ENCODE measurements at places on chromosomes 4 and X.
A peak's percentile ranks its signal among the peaks of the same experiment; 100 is the strongest.

DNA sequence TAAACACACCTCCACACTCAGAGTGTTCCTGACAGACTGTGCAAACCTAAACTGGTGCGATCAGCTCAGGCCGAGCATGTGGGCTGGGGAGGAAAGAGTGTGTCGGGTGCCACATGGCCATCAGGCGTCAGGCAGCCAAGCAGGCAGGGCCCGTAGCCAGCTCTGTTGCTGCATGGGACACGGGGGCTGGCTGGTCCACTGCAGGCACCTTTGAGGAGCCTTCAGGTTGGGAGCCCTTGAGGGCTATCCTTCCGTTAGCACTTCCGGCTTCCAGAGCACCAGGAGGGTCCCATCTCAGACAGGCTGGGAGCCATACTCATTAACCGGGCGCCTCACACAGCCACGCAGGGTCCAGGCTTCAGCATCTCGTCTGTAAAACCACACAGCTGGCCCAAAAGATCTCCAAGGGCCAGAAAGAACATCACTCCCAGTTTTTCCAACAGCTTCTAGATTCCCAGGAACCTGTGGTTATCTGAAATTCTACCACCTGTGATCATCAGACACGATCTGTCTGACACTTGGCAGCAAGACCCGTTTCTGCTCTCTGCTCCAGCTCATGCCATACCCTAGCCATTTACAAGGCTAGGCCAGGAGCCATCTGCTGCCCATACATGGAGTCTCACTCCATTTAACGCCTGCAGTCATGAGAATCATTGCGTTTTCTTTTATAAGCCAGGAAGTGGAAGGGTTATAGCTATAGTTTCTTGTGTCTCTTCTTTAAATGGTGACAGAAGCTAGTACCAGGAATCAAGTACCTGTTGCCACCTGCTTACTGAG is 87.5 kb downstream of the NSUN7 start:
- DNase-seq, result no peak

DNA sequence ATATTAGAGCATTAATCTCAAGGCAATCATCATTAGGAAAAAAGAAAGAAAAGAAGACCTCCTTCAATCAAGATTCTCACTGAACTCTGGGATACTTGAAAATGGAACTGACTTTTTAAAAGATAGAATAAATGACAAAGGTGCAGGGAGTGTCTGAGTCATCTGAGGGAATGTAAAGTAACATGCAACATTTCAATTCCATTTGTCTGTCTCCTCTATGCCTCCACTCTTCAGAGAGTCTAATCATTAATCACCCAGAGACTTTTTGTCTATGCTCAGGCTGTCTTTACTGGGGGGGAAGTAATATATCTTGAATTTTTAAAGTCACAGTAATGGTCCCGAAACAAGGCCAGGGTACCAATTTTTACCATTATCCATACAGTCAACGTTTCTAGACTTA is 55.0 kb upstream of the PACRGL start:
- DNase-seq, result no peak

DNA sequence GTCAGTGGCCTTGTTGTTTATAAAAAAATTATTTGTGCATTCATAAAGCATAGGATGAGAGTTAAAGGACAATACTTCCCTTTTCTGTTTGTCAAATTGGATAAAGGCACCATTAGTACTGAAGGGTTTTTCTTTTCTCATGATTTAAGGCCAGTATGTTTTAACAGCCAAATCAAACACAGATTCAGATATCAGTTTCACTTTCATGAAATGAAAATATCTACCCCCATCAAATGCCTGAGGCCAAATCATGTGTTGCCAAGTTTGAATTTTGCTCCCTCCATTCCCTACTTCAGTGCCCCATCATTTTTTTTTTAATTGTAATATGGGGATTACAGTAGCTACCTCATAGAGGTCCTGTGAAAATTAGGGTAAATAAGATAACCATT is 745.9 kb downstream of the RPA4 start:
- no peak for DNase-seq

GRCh38 chr4:6965329-6965728 is 55.7 kb downstream of the TBC1D14 start:
- no peak for DNase-seq

DNA sequence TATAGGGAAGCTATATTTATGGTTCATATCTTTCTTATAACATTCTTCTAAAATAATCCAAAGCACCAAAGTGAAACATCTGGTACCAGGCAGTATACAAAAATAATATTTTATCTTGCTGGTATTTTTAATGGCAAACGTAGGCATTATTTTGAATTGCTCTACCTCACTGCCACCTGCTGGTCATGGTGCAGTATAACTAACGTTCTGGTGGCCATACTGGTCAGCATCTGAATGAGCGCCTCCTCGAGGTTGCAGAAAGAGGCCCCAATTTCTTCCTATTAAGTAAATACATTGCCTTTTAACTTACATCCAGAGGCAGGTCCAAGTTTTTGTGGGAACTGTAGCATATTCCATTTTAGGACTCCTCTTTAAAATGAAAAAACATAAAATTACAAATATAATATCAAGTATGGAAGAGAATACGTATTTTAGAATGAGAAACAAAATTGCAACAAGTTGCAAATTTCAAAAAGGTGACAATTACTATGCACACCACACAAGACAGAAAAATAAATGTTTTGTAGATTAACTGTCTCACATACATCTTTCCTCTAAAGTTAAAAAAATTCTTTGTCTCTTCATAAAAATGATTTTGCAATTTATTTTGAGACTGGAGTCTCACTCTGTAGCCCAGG is 22.9 kb upstream of the CWH43 start:
- DNase-seq, result peak; percentile 80

DNA sequence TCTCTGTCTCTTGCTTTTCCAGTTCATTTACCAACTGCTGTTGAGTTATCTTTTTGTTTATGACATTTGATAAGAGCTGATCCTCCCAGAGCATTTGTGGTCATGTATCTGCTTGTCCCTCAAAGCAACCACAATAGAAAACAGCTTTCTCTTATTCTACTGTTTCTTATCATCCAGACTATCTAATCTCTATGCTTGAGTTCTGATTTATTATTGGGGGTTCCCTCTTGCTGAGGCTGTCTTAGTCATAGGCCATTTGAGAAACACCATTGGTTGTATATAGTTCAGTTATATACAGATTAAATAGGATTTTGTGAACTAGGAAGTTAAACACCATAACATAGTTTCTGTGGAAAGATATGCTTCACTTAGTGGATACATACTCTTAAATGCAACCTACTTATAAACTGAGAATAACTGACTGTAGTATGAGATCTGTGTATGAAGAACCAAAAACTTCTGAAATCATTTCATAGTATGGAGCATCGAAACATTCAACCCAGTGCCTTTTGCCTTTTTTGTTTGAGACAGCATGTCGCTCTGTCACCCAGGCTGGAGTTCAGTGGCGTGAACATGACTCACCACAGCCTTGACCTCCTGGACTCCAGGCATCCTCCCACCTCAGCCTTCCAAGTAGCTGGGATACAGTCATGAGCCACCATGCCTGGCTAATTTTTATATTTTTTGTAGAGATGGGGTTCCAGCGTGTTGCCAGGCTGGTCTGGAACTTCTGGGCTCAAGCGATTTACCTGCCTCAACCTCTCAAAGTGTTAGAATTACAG is 75.8 kb downstream of the STIM2 start:
- no peak for DNase-seq

GRCh38 chr4:28490669-28491068 is 1630.0 kb downstream of the STIM2 start:
- no peak for DNase-seq

GRCh38 chr4:41077628-41078027 is 136.7 kb downstream of the APBB2 start:
- DNase-seq, result no peak

DNA sequence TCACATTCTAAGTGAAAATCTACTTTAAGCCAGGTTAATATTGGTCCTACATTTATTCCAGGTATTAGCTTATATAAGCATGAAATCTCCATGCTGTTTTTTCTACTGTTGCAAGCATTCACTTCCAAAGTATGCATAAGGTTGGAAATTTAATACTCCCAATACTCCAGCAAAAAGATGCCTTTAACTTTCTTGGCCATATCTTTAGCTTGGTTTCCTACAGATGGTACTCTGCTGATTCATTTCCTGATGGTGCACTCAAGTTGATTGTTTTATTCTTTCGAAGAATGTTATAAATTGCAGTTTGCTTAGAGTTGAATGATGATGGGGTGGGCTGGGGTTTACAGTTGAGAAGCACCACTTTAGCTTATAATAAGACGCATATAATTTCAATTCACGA is 330.2 kb downstream of the PTTG2 start:
- no peak for DNase-seq

DNA sequence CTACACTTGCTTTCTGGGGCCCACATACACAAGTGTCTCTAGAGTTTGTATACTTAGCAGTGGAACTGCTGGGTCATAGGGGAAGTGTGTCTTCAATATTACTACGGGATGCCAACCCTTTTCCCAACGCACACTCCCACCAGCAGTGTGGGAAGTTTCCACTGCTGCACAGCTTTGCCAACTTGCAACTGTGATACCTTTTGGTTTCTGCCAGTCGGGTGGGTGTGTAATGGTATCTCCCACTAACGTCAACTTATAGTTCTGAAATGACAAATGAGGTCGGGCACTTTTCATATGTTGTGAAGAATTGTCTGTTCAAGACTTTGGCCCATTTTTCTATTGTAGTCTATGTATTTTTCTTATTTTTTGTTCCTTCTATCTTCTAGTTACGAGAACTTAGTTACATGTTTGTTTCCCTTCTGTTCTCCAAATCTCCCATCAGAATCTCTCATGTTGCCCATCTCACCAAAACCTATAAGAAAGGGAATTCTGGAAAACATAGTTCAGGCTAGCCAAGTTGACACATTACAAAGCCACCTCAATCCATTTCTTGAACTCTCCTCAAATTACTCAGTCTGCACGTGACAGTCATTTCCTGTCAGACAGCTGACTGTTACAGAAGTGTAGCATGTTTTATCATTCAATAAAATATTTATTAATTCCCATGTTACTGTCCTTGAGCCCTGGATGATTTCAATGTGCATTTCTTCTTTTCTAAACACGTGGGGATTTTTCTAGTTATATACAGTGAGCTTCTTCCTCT is 30.7 kb downstream of the PNMA6E start:
- DNase-seq, result no peak

DNA sequence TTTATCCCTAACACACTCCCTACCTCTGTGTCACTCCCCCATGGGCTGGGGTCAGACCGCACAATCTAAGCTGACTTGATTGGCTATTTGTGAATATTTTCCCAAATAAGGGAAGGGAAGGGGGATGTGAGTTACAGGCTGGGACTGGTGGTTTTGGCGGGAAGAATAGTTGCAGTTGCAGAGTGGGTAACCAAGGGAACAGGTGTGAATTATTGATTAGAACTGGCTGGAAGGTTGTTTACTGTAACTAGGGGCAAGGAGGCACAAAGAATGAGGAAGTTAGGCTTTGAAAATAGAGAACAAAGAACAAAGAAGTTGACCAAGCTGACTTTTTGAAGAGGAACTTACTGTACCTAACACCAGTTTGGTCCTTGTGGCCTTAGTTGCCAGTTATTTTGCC is 88.0 kb upstream of the XAGE2 start:
- DNase-seq, result no peak

DNA sequence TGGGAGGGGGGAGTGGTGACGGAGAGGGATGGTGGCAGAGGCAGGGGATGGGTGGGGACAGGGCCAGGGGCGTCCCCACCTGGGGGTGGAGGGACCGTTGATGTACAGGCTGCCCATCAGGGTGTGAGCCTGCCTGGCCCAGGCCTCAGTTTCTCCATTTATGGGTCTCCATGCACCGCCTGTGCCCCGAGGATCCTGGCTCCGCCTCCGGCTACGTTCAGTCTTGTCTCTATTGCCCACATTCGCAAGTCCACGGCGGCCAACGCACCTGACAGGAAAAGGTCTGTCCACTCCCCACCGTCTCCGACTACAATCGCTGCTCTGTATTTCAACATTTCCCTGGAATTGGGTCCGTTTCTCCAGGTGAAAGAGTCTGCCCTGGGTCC is 96.3 kb upstream of the NKX1-1 start:
- DNase-seq, result no peak

DNA sequence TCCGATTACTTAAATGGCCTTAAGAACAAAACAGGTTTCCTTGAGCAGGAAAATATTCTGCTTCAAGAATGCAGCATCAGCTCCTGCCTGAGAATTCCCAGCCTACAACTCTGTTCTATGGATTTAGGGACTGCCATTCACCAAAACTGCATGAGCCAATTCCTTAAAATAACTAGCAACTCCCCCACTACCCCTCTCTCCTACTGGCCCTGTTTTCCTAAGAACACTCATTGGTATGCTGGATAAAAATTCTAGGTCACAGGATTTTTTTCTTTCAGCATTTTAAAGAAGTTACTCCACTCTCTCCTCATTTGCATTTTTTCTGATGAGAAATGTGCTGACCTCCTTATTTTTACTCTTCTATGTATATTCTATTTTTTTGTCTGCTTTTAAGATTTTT is 347.1 kb downstream of the IDS start:
- DNase-seq, result no peak

DNA sequence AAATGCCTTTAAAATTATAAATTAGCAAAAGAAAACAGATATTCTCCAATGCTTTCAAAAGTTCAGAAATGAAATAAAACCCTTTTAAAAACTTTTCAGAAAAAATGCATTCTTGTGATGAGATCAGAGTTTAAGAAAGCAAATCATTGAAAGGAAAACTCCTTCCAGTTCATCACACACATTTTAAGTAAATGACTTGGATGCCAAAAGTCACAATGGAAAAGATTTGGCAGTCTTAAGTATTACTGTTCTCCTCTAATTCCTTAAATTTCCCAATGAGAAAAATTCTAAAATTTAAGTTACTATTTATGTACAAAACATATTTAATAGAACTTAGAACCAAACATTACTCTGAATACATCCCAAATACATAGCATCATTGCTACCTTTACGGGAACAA is 21.1 kb downstream of the HOPX start:
- no peak for DNase-seq

GRCh38 chr4:141057582-141057981 is 75.7 kb downstream of the RNF150 start:
- no peak for DNase-seq

DNA sequence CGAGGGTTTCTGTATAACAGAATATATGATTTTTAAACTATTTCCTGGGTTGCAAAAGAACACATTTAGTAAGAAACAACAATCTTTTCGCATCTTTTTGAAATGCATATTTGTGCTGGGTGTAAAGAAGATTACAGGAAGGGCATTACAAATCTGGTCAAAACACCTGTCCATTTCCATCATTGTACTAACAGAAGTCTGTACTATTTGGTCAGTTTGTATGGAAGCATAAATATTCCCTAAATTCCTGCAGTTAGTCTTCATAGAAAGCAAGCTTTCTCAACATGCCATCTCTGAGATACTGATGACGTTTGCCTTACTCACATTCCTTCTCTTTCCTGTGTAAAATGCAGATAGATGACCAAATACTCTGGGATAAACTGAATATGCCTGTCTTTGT is 203.3 kb downstream of the NWD2 start:
- no peak for DNase-seq

DNA sequence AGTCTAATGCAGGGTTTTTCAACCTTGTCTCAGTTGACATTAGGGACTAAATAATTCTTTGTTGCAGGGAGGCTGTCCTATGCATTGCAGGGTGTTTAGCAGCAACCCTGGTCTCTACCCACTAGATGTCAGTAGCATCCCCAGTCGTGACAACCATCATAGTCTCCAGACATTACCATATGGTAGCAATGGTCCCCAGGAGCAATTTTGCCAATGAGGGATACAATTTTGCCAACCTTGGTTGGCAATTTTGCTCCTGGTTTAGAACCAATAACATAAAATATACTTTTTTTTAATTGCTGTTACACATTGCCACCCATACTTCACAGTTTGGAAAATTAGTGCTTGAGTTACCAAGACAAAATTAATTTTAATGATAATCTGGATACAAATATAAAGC is 6.0 kb downstream of the EREG start:
- peak; percentile 41 for DNase-seq

All from activated CD8-positive, alpha-beta T cell treated with anti-CD3 and anti-CD28 coated beads for 36 hours (primary cell).